Esophagus squamous epithelium (tissue), 5 donors: ENCODE measurements at places on chromosomes 13 and 19.

DNA sequence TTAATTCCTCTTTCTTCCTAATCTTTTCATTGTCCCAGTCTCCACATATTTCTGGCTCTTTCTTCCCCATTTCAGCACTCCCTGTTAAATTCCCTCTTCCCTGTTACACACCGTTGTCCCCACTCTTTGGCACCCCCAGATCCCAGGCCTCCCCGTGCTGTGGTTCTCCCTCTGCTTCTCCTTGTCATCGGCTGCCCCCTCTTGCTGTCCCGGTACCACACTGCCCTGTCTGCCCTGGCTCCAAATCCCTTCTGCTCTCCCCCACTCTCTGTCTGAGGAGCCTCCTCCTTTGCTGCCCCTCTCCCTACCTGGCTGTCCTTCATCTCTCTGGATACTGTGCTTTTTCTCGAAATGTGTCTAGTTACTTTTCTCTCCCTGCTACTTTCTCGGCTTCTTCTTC, 983 bp downstream of the ZNF415 start:
- DNase-seq, result no peak

DNA sequence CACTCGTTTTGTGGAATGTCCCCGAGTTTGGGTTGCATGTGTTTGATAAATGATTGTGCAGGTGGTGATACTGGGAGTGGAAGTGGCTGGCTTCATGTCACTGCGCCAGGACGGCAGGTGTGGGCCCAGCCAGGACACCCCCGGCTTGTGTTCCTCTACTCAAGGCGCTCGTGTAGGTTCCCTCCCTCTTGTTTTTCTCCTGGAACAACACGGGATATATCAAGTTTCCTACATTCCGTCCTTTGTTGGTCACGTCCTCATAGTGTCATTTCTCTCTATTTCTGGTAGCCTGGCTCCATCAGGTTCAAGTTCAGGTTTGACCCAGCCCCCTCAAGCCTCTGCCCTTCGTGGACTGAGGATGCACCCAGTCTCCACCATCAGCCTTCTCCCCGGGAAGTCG, 16.3 kb downstream of the IL17D start:
- DNase-seq, result no peak

DNA sequence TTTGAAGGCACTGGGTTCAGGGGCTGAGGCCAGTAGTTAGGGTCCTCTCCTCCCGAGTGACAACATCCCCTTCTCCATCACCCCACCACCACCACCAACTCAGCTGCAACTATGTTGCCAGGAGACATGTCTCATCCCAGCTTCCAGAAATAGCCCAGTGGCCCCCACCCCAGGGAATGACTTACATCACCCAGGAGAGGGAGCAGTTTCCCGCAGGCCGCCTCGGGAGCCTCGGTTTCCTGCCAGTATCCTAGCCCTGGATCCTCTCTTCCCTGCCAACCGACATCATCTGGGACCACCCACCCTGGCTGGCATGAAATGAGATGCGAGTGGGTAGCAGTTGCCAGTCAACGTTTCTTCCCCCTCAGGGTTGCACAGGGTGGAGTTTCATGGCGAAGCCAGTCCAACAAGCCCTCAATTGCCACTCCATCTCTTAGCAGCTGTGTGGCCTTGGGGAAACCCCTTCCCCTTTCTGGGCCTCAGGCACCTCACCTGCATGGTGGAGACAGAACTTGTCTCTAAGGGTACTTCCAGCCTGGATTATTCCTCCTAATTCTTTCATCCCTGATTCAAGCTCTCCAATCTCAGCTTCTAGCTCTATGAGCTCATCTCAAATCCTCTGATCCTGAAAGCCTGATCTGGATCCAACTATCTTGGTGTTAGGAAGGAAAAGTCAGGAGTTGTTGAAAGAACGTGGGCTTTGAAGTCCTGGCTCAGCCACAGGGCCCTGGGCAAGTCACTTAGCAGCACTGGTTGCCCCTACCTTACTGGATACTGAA, 3.9 kb upstream of the GSK3A start:
- DNase-seq, result no peak

- DNase-seq, result no peak
These were observed 50.7 kb downstream of the B3GLCT start for GRCh38 chr13:31250435-31250834.
